ENCODE measurements at places on chromosomes 3 and 15.

DNA sequence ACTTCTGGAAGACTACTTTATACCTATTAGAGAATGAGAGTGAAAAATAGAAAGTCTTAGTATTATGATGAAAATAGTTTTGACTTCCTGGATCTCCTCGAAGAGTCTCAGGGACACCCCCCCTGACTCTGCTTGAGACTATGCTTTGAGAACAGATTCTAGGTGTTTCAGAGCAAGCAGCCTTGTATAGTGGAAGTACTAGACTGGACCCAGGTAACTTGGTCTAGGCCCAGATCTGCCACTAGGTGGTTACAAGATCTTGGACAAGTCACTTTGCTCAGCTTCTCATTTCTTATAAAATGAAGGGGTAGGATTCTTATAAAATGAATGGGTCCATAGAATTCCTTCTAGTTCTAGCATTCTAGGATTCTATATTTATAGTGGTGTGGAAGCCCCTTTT is 9.1 kb downstream of the ABHD5 start:
- DNase-seq: no peak

- no peak for DNase-seq
Observed at GRCh38 chr3:81788610-81789009, 27.2 kb upstream of the GBE1 start.

DNA sequence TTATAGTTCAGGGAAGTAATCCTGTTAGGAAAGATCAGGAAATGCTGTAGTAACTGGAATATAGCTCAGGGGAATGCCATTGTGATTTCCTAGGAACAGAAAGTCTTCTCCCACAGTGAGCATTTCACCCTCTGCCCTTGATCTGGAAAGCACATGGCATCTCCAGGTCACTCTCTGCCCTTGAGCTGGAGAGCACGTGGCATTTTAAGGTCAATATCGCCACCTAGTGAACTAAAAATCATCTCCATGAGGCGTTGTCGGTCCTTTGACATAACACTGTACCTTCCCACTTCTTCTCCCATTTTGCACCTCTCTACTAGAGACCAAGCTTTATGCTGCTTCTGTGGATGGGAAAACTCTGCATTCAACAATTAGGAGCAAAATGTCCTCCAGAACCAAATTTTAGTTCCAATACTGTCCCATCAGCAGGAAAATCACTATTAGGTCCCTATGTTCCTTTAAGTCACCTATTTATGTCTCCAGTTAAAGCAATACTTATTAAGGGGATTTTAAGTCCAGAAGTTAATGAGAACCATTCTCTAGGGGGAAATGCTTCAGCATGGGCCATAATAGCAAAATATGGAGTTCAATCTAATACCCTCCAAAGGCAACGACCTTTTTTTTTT is 54.7 kb upstream of the GK5 start:
- peak; percentile 12 for DNase-seq

- no peak for DNase-seq
Observed at GRCh38 chr3:60298141-60298540, 953.1 kb downstream of the FHIT start.

- DNase-seq: peak; percentile 4
Observed at GRCh38 chr3:105518806-105519418, 152.2 kb downstream of the ALCAM start.

- DNase-seq: peak; percentile 37
Observed at GRCh38 chr3:197791892-197792647, 1.0 kb downstream of the LRCH3 start.

DNA sequence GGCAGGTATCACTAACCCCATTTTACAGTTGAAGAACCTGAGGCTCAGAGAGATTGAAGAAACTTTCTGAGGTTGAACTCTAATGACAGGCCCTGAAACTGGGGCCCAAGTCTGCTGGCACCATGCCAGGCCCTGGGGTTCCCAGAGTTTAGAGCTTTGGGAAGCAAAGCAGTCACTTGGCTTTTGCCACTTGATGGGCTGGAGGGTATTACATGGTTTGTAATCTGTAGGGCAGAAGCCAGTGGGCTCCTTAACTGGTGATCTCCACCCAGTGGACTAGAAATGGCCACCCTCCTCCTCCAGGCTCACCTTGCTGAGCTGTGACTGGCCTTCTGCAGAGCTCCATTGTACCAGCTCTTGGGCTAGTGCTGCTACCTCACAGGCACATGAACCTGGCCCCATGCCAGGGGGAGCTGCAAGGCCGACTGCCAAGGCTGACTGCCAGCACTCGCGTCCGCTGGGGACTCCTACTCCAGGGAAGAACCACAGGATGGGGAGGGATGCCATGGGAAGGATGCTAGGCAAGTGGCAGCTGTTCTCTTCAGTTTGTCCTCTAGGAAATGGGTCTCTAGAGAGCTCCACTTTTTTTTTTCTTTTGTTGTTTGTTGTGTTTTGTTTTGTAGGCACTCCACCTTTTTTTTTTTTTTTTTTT is 104.8 kb downstream of the ETFA start:
- DNase-seq: no peak

DNA sequence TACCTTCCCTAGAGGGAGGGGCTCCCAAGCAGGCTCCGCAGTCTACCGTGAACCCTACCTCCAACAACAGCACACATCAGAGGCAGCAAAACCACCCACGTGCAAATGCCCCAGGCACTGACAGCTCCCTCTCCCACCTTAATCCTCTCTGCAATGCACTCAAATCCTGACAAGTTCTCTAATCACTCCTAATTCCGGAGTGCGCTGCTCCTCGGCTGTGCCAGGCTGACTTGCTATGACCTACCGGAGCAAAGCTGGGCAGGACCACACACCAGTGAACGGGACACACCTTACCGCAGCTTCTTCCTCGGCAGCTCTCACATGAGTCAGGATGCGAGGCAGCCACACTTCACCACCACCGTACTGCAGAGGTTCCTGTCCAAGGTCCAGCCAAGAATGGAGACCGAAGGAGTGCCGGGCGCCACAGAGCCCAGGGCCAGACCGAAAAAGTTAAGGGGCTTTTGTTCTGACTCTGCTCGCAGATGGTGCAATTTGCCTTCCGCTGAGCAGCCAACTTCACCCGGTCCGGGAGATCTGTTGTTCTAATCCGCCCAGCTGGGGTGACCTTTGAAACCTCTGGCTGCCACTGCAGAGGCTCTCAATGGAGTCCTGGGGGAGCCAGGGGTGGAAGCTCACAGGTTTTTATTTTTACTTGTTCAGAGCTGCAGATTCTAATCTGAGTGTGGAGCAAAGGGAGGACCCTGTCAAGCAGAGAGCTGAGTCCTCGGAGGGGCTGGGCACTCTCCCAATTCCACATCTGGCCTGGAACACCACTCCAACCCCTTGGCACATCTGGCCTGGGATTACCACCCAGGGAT is 84.4 kb downstream of the MYLK start:
- no peak for DNase-seq

DNA sequence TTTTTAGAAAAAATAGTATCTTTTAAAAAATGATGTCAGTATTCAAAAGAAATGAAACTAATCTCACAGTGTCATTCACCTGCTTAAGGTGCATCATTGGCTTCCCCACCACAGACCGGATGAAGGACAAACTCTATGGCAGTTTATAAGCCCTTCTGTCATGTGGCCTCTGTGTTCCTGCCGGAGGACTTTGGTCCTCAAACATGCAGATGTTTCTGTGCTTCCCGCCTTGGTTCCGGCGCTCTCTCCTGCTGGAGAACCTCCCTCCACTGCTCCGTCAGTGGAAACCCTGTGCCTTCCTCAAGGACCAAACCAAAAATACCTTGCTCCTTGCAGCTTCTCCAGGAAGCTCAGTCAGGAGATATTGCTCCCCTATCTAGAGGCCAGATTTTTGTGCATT is 326.3 kb downstream of the UACA start:
- DNase-seq: no peak

DNA sequence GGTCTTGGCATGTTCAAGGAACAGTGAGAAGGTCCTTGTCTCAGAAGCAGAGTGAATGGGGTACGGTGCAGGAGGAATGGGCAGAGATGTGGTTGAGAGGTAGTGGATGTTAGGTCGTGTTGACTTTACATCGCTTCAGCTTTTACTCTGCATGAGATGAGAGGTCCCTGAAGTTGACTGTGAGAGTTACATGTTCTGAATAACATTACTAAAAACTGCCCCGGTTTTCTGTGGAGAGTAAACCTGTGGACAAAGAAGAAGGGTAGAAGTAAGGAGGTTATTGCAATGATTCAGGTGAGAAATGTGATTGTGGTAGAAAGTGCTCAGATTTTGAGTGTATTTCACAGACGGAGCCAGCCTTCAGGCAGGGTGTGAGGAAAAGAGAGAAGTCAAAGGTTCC is 105.6 kb downstream of the ARNT2 start:
- no peak for DNase-seq
